ENCODE measurements at places on chromosomes 7 and 10.

DNA sequence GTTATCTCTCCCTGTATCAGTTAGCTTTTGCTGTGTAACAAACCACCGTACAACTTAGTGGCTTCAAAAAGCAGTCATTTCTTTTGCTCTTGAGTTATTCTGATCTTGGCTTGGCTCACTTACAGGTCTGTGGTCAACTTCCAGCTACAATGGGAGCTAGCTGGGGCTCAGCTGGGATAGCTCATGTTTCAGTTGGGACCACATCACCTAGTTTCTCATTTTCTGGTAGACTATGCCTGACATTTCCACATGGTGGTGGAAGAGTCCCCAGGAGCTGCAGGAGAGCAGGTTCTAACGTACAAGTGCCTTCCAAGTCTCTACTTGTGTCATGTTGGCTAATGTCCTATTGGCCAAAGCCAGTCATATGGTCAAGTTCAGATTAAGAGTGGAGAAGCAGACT, 25.8 kb upstream of the PIP4K2A start:
- no peak for DNase-seq

GRCh38 chr7:131642429-131642828, 86.0 kb upstream of the PODXL start:
- no peak for DNase-seq

DNA sequence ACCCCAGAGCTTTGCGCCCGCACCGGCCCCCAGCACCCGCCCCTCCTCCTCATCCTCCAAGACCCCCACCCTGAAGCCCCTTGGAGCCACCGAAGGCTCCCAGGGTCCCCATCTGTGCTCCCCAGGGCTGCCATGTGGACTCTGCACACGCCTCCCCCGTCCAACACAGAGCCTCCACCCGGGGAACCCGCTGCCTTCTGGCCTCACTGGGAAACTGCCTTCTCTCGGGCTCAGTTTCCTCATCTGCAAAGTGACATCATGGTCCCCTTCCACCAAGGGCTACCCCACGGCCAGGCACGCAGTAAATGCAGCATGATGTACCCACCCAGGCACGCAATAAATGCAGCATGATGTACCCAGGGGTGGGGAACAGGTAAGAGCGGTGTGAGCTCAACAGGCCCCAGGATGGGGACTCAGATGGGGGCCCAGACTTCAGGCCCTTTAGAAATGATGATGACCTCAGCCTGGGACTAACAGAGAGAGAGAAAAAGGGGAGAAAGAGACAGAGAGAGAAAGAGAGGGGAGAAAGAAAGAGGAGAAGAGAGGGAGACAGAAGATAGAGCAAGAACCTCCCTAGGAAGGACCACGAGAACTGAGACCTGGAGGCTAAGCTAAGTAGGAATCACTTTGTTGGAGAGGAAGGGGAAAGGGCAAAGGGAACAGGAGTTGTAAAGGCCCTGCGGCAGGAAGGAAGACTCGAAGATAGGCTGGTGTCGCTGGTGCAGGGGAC, 2.5 kb upstream of the MICALL2 start:
- no peak for DNase-seq

- no peak for DNase-seq
Observed at GRCh38 chr7:75958802-75959543, 35.4 kb downstream of the TMEM120A start.

- DNase-seq = no peak
Observed at GRCh38 chr10:6047847-6048246, 14.3 kb downstream of the IL2RA start.

- DNase-seq = no peak
Observed at GRCh38 chr10:70052462-70053217, at the start of gene MACROH2A2. TSS of gene MACROH2A2 (plus strand) at chr10:70052846. CDS start at chr10:70075659, 22,813 bp downstream.

DNA sequence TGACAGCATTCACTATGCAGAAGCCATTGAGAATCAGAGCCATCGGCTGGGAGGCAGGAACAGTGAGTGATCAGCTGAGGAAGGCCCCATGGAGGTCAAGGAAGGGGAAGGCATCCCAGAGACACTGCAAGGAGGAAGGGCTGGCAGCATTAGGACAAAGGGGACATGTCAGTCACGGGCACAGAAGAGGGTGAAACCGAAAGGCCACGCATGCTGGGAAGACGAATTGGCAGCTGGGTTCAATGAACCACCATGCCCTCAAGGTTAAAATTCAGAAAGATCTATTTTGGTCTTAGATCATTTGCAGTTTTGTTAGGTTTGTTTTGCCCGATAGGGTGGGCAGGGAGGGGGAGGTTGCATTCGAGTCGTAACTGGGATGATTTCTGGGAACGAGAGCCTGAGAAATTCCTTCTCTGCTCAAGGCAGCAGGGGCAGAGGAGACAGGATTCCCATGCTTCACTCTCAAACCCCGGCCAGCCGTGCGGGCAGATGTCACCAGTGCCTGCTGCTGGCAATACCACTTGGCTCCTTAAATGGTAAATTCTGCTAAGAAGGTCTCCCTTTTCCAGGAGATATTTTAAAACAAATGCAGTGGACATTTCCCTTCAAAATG, 57.7 kb downstream of the ASB13 start:
- DNase-seq = no peak

GRCh38 chr7:43873300-43873699, 4.0 kb upstream of the MRPS24 start:
- DNase-seq = no peak

GRCh38 chr10:96038476-96039387, 4.7 kb upstream of the CCNJ start:
- DNase-seq = no peak

DNA sequence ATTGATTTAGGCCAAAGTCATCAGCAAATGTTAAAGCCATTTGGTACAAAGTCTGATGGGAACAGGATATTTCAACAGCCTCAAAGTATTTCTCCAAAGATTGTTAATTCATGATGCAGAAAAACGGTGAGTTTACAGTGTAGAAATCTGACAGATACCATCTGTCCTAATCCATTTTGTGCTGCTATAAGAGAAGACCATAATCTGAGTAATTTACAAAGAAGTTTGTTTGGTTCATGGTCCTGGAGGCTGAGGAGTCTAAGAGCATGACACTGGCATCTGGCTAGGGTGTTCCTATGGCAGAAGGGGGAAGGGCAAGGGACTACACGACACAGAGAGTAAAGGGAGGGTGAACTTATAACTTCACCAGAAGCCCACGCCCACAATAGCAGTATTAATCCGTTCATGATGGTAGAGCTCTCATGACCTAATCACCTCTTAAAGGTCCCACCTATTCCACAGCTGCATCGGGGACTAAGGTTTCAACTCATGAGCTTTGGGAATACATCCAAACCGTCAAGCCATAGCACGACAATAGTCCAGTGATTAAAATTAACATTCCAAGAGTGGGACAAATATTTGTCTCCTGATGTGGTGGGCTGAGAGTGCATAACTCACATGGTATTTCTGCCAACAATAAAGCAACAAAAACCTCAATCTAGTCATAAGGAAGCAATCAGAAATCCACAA, 298.6 kb upstream of the AKR1E2 start:
- DNase-seq = no peak

DNA sequence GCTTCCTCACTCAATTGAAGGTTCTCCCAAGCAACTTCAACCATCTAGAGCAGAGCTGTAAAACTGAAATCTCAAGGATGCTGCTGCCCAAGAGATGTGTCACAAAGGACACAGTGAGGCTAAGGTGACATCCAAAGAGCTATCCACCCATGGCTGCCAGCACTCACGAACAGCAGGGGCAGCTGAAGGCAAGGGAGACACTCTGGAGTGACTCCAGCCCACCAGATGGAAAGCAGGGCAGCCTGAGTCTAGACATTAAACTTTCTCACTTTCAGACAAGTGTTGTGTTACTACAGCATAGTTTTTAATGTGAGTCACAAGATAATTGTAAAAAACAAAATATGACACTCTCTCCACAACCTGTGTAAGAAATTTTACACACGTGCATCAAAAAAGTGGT, 113.5 kb downstream of the LARP4B start:
- no peak for DNase-seq

DNA sequence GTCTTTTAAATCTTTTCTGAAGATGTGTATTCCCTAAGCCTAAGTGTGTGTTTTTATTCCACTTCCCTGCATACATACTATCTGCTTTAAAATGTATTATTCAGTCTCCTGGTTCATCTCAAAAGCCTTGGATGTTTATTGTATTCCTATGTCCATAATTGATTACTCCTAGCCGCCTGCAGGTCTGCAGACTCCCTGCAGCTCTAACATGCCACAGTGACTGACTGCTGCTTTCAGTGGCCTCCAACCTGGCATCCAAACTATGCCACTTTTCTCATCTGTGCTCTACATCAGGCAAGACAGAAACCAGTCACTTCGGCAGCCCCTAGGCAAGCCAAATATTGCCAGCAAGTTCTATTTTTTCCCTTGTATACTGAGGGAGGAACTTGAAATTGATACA, 81.7 kb downstream of the ABCA13 start:
- DNase-seq = no peak

All from NCI-H187 treated with DMSO at 0.1 percent for 48 hours (cell line).